ENCODE measurements at places on chromosomes 3 and 15.

DNA sequence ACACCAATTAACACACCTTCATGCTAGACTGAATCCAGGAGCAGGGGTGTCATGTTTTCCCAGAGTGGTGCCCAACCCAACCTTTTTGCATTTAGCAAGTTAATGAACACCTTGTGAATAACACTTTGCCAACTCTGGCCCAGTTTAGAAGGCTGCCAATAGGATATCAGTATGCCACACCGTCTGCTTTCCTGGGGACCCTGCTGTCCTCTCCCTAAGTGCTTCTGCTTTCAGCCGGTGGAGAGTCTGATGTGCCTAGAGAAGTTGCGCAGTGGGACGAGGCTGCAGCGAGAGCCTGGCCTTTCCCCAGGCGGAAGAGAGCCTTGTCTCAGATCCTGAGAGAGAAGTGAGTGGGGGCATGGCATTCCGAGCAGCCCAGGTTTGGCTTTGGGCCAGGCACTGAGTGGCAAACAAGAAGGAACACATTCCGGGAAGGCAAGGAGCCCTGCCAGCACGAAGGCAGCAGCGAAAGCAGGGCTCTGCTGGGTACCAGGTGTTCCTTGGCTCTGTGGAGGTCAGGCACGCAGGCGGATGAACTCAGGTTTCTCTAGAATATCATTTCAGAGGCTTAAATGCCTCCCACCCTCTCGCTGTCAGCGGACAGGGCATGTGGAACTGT is 36.9 kb downstream of the SENP8 start:
- peak overlapping the region; percentile 52 for H3K4me3 ChIP-seq
- H3K27me3 ChIP-seq, result no peaks in the 10 kb centered on the region
- peak overlapping the region; percentile 31 for H3K27ac ChIP-seq
- no peaks in the 10 kb centered on the region for H3K36me3 ChIP-seq

- peak overlapping the region; percentile 73 for H3K27ac ChIP-seq
- H3K4me3 ChIP-seq, result no peak overlapping the region
- H3K4me1 ChIP-seq, result peaks cover 44% of the 10 kb centered on the region
Observed at GRCh38 chr3:49352281-49352680, 5.9 kb downstream of the GPX1 start.

GRCh38 chr3:194955979-194956696 is 270.5 kb downstream of the FAM43A start:
- H3K27me3 ChIP-seq, result no peaks in the 10 kb centered on the region
- peaks cover 24% of the 10 kb centered on the region for H3K4me1 ChIP-seq
- H3K36me3 ChIP-seq, result no peaks in the 10 kb centered on the region
- no peak for DNase-seq
- H3K27ac ChIP-seq, result no peak overlapping the region
- no peak overlapping the region for H3K4me3 ChIP-seq

DNA sequence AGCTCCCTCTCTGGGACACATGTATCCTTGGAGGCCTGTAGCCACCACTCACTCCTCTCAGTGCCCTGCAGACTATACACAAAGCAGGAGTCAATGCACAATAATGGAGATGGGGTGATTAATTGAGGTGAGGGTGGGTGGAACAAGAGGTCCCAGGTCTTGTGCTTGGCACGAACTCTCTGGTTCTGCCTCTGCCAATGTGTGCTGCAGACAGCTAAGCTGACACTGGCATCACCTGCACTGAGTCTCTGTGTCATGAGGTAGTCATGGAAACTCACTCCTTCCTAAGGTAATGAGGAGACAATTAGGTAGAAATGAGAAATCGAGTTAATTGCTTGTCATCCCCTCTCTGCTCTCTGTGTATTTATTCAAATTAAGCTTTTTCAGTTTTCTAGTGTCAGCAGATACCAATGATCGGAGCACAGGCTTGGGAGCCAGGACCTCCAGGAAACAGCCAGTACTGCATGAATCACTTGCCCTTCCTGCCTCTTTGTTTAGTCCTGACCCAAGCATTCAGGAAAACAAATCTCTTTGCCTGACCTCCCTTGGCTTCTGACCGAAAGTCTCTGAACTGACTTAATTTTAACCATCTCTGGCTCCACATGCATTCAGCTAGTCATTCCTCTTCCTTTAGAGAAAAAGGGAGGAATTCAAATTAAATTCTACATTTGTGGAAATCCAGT is 56.7 kb downstream of the DRD3 start:
- no peaks in the 10 kb centered on the region for H3K36me3 ChIP-seq
- no peak overlapping the region for H3K4me3 ChIP-seq
- H3K4me1 ChIP-seq, result no peaks in the 10 kb centered on the region
- DNase-seq, result no peak
- no peaks in the 10 kb centered on the region for H3K27me3 ChIP-seq

DNA sequence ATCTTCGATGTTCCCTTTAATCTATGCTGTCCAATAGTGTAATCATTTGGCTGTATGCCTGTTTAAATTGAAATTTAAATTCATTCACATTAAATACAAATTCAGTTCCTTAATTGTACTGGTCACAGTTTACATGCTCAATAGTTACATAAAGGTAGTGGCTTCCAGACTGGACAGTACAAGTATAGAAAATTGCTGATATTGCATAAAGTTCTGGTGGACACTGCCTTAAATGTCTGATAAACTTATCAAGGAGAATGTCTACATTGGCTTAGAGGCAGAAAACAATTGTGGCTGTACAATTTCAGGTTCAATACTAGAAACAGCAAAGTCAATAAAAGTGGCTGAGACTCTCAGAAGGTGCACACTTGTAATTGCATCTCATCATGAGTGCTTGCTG is 365.2 kb downstream of the RBMS3 start:
- no peak for DNase-seq
- no peaks in the 10 kb centered on the region for H3K36me3 ChIP-seq
- H3K27ac ChIP-seq, result no peak overlapping the region
- no peaks in the 10 kb centered on the region for H3K27me3 ChIP-seq
- no peaks in the 10 kb centered on the region for H3K4me1 ChIP-seq

- H3K27ac ChIP-seq, result no peak overlapping the region
- no peaks in the 10 kb centered on the region for H3K4me1 ChIP-seq
- H3K36me3 ChIP-seq, result no peaks in the 10 kb centered on the region
- no peak for DNase-seq
- no peak overlapping the region for H3K4me3 ChIP-seq
- no peaks in the 10 kb centered on the region for H3K27me3 ChIP-seq
Observed at GRCh38 chr3:29889215-29889614, 608.3 kb downstream of the RBMS3 start.

GRCh38 chr3:126155280-126155640 is 25.1 kb downstream of the ALDH1L1 start:
- no peak for DNase-seq
- no peak overlapping the region for H3K4me3 ChIP-seq
- H3K4me1 ChIP-seq, result no peaks in the 10 kb centered on the region
- H3K27ac ChIP-seq, result no peak overlapping the region

GRCh38 chr3:42635111-42635510 is 18.4 kb upstream of the ZBTB47 start:
- no peaks in the 10 kb centered on the region for H3K27me3 ChIP-seq
- H3K4me1 ChIP-seq, result no peaks in the 10 kb centered on the region
- no peak overlapping the region for H3K27ac ChIP-seq
- no peak overlapping the region for H3K4me3 ChIP-seq

DNA sequence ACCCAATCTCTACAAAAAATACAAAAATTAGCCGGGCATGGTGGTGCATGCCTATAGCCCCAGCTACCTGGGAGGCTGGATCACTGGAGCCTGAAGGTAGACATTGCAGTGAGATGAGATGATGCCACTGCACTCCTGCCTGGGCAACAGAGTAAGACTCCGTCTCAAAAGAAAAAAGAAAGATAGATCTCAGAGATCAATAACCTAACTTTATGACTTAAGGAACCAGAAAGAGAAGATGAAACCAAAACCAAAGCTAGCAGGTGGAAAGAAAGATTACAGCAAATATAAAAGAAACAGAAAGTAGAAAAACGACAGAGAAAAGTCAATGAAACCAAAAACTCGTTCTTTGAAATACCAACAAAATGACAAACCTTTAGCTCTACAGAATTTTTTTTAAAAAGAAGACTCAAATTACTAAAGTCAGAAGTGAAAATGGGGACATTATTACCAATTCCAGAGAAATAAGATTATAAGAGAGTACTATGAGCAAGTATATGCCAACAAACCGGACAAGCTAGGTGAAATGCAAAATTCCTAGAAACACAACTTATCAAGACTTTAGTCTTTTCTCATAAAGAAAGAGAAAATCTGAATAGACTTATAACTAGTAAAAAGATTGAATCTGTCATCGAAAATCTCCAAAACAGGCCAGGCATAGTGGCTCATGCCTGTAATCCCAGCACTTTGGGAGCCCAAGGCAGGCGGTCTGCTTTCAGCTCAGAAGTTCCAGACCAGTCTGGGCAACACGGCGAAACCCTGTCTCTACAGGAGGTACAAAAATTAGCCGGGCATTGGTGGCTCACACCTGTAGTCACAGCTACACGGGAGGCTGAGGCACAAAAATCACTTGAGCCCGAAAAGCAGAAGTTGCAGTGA is 35.0 kb downstream of the ACAP2 start:
- H3K4me3 ChIP-seq, result no peak overlapping the region
- peaks cover 2% of the 10 kb centered on the region for H3K4me1 ChIP-seq
- no peak for DNase-seq

DNA sequence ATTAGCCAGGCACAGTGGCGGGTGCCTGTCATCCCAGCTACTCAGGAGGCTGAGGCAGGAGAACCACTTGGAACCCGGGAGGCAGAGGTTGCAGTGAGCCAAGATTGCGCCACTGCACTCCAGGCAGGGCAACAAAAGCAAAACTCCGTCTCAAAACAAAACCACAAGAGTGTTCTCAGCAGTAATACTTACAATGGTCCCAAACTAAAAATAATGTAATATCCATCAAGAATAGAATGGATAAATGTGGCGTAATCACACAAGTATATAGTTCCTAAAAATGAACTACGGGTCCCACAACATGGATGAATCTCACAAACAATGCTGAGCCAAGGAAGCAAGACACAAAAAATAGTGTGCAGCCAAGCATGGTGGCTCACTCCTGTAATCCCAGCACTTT is 39.2 kb downstream of the STAG1 start:
- H3K36me3 ChIP-seq, result no peaks in the 10 kb centered on the region
- H3K4me1 ChIP-seq, result no peaks in the 10 kb centered on the region
- no peak overlapping the region for H3K4me3 ChIP-seq

DNA sequence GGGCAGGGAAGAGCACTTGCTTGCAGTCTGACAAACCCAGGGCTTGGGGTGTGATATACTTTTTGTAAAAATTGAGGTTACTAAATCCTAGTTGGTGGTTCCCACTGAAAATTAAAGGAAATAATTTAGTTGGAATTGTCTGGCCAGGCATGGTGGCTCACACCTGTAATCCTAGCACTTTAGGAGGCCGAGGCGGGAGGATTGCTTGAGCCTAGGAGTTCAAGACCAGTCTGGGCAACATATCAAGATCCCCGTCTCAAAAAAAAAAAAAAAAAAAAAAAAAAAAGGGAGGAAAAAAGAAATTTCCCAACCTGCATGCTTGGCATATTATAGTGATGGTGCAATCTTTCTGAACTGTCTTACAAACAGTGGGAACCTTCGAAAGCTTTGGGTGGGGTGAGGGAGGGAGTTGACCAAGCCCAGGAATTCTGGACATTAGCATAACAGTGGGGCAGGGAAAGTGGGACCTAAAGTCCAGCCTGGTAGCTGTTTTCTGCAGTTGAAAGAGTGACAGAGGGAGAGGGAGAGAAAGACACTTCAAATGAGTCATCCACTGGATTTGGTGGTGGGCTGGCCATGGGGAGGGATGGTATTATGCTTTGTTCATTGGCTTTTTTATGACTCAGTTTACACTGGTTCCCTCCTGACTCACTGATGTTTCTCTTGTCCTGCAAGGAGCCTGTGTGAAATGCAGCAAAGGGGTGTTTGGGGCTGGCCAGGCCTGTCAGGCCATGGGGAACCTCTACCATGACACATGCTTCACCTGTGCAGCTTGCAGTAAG is 41.1 kb downstream of the LIMD1 start:
- peaks cover 7% of the 10 kb centered on the region for H3K4me1 ChIP-seq
- peaks cover 9% of the 10 kb centered on the region for H3K36me3 ChIP-seq
- H3K27me3 ChIP-seq, result no peaks in the 10 kb centered on the region
- no peak overlapping the region for H3K4me3 ChIP-seq
- DNase-seq, result no peak

DNA sequence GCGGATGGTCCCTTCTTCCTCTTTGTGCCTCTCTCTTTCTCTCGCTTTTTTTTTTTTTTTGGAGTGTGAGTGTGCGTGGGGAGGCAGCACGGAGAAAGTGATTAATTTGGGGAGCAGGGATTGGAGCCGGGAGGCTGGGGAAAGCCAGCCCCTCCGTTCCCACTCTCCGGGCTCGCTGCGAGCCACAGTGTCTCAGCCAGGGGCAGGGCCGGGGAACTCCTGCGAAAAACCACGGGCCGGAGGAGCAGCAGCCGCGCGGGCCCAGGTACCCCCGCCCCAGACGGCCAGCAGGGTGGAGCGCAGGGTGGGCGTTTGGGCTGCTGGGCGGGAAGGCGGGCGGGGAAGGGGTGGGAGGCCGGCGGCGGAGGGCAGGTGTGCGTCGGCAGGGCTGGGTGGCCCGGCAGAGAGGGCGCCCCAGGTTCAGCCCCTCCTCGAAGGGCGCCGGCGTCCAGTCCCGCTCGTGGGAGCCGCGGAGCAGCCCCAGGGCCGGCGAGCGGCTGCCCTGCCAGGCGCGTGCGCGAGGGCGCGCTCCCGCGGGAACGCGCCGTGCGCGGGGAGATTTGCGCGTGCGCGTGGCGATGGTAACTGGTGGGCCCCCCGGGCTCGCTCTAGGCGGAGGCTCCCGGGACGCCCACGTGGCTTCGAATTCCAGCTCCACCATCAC is 1.4 kb downstream of the CHL1 start:
- H3K27me3 ChIP-seq, result peaks cover 23% of the 10 kb centered on the region
- H3K27ac ChIP-seq, result no peak overlapping the region
- H3K4me1 ChIP-seq, result peaks cover 27% of the 10 kb centered on the region
- H3K4me3 ChIP-seq, result peak overlapping the region; percentile 62
- DNase-seq, result no peak
- H3K36me3 ChIP-seq, result no peaks in the 10 kb centered on the region

- H3K4me3 ChIP-seq, result no peak overlapping the region
- no peaks in the 10 kb centered on the region for H3K4me1 ChIP-seq
- H3K27ac ChIP-seq, result no peak overlapping the region
- no peak for DNase-seq
Observed at GRCh38 chr3:44277925-44278324, 36.2 kb downstream of the TOPAZ1 start.

GRCh38 chr3:25471081-25471768 is 43.2 kb downstream of the RARB start:
- no peak overlapping the region for H3K27ac ChIP-seq
- H3K4me1 ChIP-seq, result peaks cover 25% of the 10 kb centered on the region
- no peak for DNase-seq
- no peak overlapping the region for H3K4me3 ChIP-seq

DNA sequence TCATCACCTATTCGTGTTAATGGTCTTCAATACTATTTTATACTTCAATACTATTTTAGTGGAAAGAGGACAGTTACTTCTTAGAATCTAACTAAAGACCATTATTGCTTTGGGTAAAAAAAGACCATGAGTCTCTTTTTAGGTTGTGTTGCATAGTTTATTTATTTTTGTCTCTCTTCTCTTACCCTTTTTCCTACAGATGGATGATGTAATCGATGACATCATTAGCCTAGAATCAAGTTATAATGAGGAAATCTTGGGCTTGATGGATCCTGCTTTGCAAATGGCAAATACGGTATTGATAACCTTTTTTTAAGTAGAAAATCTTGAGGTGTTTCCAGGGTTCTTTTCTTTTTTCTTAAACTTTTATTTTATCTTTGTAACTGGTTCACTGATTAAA is 58.5 kb upstream of the SAMMSON start:
- H3K27ac ChIP-seq, result no peak overlapping the region
- H3K36me3 ChIP-seq, result peaks cover 11% of the 10 kb centered on the region
- no peaks in the 10 kb centered on the region for H3K27me3 ChIP-seq
- no peak overlapping the region for H3K4me3 ChIP-seq
- H3K4me1 ChIP-seq, result no peaks in the 10 kb centered on the region
- no peak for DNase-seq
